Endothelial cell (in vitro differentiated cells): ENCODE measurements at places on chromosomes 3 and 15.
A peak's percentile ranks its signal among the peaks of the same experiment; 100 is the strongest.

GRCh38 chr3:181564222-181564621 lies 147.5 kb upstream of the SOX2 start:
- DNase-seq = no peak

- DNase-seq = peak; percentile 38
Measured at GRCh38 chr3:154428286-154429206, 1.4 kb downstream of the GPR149 start.

- no peak for DNase-seq
Measured at GRCh38 chr15:93164409-93164808, 75.4 kb upstream of the RGMA start.

DNA sequence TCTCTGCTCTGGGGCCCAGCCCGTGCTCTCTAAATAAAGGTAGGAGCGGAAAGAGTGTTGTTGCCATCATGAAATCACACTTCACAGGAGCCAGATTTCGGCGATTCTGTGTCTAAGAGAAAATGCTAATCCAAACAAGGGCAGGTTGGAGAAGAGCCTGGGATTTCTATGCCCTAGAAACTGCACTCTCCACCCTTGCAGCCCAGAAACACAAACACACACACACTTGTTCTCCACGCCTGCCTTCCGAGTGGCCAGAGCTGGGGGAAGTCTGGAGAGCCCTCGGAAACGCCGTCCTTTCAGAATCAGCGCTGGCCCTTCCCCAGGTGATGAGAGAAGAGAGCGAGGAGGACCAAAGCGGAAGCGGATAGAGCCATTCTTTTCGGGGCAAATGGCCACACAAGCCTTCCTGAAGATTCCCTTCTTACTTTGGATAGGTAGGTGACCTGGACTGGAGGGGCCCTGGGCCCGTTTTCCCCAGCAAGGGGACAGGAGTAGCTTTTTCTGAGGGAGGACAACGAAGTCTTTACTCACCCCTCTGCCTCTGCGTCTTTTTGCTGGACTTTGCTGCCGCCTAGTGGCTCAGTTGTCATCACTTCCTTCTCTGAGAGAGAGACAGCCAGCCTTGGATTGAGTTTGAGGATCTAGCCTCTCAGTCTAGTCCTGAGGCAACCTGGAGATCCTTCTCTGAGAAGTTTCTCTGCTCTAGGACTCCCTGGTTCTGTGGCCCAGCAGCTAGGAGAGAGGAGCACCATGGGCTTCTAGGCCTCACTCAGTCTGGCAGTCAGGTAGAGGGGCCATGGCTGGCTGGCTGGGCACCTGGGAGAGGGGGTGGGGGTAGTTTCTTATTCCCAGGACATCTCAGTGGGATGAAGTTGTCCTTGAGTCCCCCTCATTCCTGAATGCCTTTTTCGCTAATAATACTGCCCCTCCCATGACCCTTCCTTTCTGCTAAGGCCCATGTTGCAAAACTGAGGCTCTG lies 37.7 kb downstream of the SENP8 start:
- peak; percentile 84 for DNase-seq

GRCh38 chr15:53454843-53455721 lies 304.4 kb downstream of the WDR72 start:
- no peak for DNase-seq

DNA sequence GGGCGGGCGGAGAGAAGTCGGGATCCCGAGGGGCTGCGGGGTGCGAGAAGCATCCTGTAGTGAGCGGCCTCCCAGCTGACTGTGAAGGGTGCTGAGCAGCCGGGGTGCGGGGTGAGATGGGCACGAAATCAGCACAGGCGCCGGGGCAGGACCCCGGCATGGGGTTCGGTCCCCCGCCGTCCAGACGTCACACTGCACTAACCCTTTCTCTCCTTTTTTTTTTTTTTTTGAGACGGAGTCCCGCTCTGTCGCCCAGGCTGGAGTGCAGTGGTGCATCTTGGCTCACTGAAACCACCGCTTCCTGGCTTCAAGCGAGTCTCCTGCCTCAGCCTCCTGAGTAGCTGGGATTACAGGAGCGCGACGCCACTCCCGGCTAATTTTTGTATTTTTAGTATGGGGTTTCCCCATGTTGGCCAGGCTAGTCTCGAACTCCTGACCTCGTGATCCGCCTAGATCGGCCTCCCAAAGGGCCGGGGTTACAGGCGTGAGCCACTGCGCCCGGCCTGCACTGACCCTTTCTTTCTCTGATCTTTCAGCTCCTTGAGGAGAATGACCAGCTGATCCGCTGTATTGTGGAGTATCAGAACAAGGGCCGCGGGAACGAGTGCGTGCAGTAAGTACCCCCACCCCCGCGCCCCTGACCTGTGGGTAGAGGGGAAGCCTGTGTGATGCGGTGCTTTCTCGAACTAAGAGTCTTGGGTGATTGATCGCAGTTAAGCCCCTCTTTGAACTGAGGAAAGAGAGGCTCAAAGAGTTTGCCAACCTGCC lies 513 bp downstream of the SS18L2 start:
- peak; percentile 11 for DNase-seq

DNA sequence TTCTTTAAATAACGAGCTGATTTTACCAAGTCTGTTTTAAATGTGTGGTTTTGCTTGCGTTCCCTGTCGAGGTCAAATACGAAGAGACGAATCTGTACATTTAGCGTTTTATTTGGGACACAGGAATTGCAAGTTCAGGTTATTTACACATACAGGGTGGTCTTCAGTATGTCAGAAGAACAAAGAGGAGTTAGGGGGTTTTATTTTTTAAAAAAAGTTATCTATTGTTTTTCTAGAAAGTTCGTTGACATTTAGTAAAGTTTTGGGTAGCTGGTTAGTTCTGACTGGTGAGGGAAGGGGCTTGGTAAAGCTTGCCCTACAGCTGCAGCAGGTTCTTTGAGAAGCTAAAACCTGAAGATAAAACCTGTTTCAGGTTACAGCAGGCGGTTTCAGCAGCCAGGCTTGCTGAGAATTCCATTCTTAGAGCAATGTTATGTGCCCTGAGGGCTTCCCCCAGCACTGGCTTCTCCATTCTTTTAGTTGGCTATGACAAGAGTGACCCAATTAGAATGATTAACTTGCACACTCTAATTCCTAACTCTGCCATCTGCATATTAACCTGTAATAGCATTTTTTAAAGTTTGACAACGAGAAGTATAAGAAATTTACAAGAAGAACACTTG lies 815 bp upstream of the ZNF280D start:
- no peak for DNase-seq

DNA sequence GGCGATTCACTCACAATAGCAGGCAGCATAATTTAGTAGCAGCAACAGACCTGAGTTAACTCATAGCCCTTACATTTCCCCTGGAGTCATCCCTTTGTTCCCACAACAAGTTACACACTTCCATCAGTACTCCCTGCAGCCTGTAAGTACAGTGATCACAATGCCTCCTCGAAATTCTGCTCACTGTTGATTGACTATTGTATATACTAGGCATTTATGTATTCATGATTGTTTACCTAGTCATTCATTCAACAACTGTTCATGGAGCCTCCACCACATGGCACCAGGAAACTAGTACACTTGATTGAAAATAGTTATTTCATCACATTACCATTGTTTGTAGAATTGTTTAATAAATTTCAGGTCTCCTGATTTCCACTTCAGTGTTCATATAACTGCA lies 71.4 kb upstream of the P3H2 start:
- DNase-seq = no peak

GRCh38 chr3:27666708-27667107 lies 55.4 kb downstream of the EOMES start:
- DNase-seq = peak; percentile 61

DNA sequence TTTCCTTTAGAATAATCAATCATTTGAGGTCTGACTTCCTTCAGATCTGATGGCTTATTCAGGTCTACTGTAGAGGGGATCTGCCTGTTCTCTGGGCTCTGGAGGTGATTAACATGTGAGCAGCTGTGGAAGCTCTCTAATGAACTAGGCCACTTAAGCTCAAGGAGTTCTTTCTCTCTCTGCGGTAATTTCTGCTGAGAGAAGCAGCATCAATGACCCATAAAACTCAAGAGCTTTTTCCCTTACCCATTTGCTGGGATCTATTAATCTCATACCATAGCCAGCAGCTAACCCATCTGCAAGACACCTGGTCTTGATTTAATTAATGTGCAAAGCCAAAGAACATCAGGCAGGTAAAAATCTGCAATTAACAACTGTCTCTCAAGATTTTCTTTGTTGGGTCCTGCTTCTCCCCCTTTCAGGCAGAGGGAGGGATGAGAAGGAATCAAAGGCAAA lies 73.2 kb upstream of the DLG1 start:
- no peak for DNase-seq

DNA sequence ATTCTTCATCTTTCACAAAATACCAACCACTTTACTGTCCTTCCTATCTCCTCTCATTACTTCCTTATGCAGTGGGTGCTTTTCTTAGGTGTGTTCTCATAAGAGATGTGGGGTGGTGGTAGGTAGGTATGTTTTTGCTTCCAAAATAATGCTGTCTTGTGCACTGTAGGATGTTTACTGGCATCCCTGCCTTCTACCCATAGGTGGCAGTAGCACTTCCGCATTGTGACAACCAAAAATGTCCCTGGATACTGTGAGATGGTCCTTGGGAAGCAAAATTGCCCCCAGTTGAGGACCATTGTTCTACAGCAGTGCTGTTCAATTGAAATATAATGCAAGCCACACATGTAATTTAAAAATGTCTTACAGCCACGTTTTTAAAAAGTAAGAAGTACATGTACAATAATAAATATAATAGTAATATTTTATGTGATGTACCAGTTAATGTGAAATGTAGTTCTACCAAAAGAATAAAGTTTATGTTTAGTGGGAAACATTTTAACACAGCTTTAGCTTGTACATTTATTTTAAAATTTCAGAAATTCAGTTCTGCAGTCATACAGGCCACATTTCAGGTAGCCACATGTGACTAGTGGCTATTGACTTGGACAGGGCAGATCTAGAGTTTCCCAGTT lies 75.2 kb downstream of the NEO1 start:
- peak; percentile 56 for DNase-seq

GRCh38 chr3:106609666-106610301 lies 741.0 kb upstream of the CBLB start:
- peak; percentile 70 for DNase-seq

DNA sequence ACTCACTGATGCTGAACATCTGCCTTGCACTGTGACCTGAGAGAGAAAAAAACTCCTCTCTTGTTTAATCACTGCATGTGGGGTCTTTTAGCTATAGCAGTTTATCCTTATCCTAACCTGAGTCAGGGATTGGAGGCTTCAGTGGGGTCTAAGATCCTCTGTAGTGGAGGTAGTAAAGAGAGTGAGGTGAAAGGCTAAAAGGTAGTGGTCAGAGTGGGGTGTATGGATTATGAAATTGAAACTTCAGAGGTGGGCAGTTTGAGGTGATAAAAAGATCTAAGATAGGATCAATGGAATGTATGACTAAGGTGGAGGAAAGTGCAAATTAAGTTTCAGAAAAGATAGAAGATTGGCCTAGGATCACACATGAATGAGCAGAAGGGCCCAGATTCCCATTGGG lies 36.5 kb downstream of the DET1 start:
- DNase-seq = no peak

DNA sequence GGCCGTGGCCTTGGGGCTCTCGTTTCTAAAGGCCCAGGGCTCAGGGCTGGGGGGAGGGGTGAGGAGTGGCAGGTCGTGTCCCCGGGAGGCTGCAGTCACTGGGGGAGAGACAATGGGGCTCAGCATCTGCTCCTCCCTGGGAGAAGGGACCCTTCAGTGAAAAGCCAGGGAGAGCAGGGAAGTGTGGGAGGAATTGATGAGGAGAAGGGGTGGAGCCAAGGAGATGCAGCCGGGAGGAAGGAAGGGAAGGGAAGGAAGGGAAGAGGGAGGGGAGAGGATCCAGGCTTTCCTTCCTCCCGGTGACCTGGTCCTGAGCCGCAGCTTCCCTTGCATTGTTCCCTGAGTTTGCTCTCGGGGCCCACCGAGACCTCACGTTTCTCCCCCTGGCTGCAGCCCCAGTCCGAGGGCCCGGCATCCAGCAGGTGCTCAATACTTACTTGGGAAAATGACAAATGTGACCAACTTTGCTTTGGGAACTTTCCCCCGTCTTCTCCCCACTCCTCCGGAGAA lies 1.4 kb upstream of the ZNF710 start:
- DNase-seq = peak; percentile 37

DNA sequence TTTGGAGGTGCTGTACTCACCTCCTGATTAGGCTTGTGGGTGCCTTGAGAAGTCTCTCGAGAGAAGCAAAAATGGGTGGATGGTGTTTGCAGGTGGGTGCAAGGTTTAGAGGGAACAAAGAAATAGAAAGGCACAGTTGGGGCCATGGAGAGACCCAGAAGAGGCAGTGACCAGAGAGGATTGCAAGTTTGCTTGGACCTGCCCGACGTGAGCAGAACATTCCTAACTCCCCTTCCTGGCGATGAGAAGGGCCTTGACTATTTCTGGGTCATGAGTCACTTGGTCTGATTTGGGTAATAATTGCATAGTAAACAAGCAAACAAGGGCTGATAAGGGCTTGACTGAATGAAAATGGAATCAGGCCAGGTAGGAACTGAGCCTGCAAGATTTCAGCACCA lies 7.0 kb upstream of the CTSH start:
- no peak for DNase-seq

- no peak for DNase-seq
Measured at GRCh38 chr15:75198560-75199356, 2.9 kb upstream of the C15orf39 start.

- no peak for DNase-seq
Measured at GRCh38 chr3:14451844-14452739, 49.7 kb downstream of the SLC6A6 start.

DNA sequence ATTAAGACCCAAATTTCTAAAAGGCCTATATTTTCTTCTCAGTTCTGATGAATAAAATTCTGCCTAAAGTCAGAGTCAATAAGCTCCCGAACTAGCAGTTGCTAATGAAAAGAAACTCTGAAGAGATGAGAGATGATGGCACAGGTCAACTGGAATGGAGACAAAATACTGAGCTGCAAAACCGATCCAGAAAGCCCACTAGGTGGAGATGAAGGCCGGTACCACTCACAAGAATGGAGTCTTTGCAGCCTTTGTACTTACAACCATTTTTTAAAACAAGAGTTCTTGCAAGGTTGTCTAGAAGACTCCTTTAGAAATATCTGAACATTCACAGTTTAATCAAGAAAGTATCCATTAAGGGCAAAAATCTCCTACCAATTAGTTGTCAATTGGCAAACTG lies 119.9 kb upstream of the TJP1 start:
- peak; percentile 30 for DNase-seq

GRCh38 chr15:67504796-67505195 lies 16.1 kb upstream of the C15orf61 start:
- no peak for DNase-seq

DNA sequence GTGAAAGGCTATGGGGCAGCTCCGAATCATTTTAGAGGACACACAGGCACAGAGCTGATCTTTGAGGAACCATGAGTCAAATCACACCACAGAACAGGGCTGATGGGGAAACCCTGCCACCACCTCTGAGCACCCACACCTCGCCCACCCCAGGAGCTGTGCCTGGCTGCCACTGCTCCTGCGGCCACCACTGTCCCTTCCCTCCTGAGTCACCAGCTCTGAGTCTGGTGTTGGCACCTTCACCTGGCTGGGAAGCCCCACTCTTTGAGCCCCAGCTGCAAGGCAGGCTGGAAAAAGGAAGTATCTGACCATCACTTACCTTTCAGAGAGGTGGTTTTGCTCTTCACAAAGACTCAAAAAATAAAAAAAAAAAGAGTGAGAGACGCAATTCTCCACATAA lies 63.6 kb upstream of the MEF2A start:
- no peak for DNase-seq

- no peak for DNase-seq
Measured at GRCh38 chr3:106115557-106115956, 246.7 kb upstream of the CBLB start.
